ENCODE measurements at places on chromosomes 12 and 14.

GRCh38 chr12:42981379-42981778 lies 391.8 kb upstream of the PRICKLE1 start:
- DNase-seq: no peak

- DNase-seq: peak; percentile 52
These were observed 57.2 kb upstream of the RIN3 start for GRCh38 chr14:92456215-92457015.

- no peak for DNase-seq
These were observed 265.5 kb downstream of the ZFP36L1 start for GRCh38 chr14:68527329-68527851.

DNA sequence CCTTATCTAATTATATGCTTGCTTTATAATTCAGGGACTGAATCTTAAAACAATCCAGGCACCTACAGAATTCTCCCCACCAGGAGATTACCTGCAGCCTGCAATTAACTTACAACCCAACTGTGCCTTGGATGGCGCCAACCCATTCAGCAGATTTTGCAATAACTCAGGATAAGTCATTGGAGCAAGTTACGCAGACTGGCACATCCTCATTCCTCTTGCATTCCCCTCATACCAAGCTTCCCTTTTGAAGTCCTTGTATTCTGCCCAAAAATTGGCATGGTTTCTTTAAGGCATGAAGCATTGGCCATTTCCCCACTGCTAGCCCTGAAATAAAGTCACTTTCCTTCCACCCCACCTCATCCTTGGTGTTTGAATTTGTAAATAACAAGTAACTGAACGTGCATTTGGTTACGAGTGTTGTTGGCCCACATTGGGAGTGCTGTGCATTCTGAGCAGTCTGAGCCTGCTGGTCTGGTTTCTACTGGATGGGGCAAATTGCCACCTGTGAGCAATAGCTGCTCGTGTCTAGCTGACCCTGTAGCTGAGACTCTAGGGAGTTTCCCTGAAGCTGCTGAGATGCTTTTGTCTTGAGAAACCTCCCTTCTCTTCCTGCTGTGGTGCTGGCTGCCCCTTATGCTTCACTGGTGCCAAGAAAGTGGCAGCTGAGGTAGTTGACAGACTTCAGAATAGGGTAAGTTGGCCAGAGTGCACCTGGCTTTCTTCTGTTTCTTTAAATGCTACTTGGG lies 99.2 kb upstream of the SCAF11 start:
- no peak for DNase-seq
